Stimulated activated CD4-positive, alpha-beta T cell treated with anti-CD3 and anti-CD28 coated beads, Interleukin-1b, Interleukin-23, amount 100 ng/mL, for 1 hour (primary cell): ENCODE measurements at places on chromosomes 2 and 18.

GRCh38 chr2:144151405-144151804 lies 368.5 kb downstream of the ZEB2 start:
- no peak for DNase-seq

DNA sequence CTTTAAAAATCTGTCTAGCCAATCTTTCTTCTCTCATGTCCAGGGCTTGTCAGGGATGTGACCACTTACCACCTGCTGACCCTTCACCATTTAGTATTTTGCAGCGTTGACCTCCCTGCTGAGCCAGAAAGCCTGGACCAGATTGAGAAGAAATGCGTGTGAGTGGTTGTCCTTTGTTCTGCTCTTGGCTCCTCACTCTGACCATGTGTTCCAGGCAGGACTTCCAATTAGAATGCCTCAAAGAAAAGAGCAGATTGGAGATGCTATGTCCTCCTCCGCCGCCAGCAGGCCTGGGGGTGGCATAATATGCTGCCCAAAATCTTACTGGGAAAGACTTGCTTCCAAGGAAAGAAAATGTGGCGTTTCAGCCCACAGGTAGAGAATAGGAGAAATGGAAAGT lies 894.1 kb downstream of the SLC4A3 start:
- no peak for DNase-seq

GRCh38 chr2:32008805-32009515 lies 1.8 kb downstream of the MEMO1 start:
- no peak for DNase-seq

- DNase-seq: no peak
Measured at GRCh38 chr2:180048251-180048650, 41.2 kb upstream of the CWC22 start.

GRCh38 chr2:238569507-238570195 lies 142.9 kb downstream of the ASB1 start:
- no peak for DNase-seq

GRCh38 chr2:20175931-20176330 lies 49.0 kb downstream of the SDC1 start:
- no peak for DNase-seq

GRCh38 chr2:17800219-17800618 lies 16.0 kb upstream of the MSGN1 start:
- DNase-seq: no peak

- no peak for DNase-seq
Measured at GRCh38 chr18:240175-240574, 27.7 kb downstream of the THOC1 start.

- no peak for DNase-seq
Measured at GRCh38 chr2:237293978-237294377, 120.0 kb downstream of the COL6A3 start.

DNA sequence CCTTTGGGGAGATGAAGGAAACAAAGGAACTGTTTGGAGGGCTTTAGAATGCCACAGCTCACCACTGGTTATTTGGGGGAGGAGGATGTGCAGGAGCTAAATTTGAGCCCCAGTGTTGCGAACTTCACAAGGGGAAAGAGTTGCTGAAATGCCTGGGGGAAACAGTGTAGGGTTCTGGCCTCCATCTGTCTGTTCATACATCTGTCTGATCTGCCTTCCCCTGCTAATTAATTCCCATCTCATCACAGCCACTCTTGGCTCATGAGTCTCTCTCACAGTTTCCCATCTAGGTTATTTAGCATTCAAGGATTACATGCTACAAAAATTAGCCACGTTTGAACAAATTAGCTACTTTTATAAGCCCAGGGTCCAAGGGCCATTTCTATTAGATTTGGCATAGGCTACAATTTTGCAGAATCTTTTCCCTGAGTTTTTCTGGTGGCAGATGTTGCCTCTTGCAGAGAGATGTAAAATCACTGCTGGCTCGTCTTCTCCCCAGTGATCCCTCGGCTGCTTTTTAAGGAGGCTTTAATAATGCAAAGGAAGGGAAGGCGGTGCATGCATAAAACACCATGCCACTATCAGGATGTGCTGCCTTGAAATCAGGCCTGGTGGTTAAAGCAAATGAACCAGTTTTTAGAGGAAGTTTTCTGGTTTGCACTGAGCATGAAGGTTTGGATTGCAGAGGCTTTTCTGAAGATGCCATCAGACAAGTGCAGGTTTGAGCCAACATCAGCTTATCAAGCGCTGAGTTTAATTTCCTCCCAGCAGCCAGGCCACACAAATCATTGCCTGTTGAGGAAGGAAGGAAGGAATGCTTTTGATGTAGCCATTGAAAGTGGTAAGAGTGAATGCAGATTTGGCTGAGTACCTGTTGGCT lies 35.0 kb downstream of the ADD2 start:
- no peak for DNase-seq

GRCh38 chr2:109290887-109291643 lies 162.1 kb downstream of the SH3RF3 start:
- no peak for DNase-seq

- no peak for DNase-seq
Measured at GRCh38 chr2:231683292-231684235, 24.8 kb upstream of the PTMA start.

DNA sequence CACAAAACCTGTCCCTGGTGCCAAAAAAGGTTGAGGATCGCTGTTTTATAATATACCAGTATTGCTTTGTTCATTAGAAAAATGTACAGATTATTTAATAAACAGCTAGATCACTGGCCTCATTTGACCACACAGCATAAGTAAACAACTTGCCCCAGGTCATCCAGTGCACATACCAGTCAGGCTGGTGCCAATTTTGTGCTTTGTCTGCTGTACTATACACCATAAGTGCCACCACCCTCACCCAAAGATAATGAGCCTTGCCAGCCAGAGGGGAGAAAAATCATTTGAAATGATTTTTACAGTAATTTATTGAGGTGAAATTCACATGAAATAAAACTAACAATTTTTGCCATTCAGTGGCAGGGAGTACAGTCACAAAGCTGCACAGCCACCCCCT lies 202.2 kb upstream of the TWIST2 start:
- no peak for DNase-seq

GRCh38 chr18:43757273-43757672 lies 480.0 kb upstream of the SYT4 start:
- no peak for DNase-seq

GRCh38 chr2:142987044-142987443 lies 109.6 kb downstream of the KYNU start:
- no peak for DNase-seq

DNA sequence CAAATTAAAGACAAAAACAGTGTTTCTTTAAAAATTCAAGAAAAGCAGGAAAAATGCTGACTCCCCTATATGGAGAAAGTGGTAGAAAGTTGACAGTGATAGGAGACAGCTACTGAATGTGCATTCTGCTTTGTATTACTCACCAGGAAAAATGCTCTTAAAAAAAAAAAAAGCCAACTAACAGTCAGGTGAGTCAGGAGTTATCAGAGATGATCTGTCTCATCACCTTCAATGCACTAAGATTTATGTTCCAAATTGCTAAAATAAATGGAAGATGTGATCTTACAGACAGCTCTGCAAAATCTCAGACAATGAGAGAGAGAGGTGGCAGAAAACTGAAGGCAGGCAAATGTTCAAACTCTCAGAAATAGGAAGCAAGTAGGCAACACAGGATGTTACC lies 47.6 kb upstream of the ZNF521 start:
- no peak for DNase-seq

DNA sequence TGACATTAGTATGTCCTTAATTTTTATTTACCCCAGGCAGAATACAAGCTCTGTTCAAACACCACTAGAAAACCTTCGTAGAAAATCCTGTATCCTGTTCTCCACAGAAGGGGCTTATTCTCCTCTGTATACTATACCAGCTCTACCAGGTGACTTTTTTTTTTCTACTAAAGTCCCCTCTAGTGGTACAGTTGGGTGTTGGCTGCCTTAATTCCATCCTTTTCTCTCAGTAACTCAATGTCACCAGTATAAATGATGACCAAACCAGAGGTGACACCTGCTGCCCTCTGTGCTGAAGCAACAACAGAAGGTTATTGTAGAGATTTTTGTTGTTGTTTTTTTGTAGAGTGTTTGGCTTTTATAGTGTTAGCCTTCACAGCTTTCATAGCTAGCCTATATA lies 1322.0 kb downstream of the LRP1B start:
- DNase-seq: no peak

DNA sequence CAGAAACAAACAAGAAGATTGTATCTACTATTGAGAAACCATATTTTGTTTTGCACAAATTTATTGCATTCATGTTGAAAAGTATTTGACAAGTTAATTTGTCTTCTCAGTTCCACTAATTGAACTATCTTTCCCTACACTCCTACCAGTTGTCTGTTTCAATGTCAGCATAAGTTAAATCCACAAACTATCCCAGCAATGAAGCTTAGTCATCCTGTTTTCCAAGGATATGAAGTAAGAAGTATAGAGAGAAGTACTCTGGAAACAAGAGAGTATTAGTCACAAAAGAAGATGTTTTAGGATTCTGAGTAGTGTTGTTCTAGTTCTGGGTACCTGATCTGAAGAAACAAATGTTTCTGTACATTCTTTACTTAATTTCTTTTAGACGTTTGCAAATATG lies 261.6 kb upstream of the ZNF804A start:
- DNase-seq: no peak

DNA sequence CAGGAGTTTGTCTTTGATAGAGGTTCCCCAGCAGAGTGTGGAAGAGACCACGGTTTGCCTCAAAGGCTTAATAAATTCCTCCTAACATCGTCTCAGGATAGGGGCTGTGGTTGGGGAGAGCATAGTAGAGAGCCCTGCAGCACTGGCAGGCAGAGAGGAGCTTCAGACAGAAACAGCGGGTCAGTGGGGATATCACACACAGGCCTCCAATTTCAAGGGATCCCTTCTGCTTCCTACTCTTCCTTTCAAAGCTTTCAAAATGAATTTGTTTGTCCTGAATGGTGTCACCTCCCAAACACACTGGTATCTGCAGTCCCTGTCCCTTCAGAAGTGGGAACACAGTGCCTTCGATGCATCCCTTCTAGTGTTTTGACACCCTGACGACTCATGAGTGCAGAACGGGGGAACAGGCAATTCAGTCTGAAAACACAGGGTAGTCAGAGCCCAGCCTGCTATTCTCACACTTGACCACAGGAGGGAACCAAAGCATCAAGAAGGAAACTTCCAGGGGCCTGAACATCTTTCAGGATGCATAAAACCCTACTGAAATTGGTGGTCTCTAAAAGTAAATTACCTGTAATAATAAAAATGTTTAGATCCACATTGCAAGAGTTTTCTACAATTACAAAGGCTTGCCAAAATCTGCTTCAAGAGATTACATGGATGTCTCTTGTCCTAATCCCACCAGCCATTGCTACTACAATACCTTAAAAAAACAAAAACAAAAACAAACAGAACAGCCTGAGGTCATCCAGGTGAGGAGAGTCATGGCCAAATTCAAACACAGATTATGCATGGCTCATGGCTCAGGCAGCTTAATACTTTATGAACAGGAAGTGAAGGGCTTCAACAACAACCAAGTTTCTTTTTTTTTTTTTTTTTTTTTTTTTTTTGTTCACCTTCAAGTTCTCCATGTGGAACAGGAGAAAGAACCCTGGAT lies 49.8 kb downstream of the SLC14A2 start:
- DNase-seq: peak; percentile 40

DNA sequence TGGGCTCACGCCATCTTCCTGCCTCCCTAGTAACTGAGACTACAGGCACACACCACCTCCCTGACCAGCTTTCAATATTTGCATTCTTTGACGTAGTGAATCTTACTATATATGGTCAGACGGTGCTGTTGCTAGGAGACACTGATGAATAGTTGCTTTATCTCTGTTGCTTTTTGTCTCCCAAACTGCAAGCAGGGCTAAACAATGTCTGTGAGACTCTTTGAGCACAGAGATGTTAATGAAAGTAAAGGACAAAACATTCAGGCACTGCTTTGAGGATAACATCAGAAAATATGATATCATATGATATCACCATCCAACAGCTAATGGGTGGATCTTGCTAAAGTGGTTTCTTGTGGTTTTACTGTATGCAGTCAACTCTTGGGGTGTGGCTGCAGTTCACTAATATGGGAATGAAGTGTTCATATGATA lies 43.0 kb downstream of the EMILIN2 start:
- DNase-seq: no peak

DNA sequence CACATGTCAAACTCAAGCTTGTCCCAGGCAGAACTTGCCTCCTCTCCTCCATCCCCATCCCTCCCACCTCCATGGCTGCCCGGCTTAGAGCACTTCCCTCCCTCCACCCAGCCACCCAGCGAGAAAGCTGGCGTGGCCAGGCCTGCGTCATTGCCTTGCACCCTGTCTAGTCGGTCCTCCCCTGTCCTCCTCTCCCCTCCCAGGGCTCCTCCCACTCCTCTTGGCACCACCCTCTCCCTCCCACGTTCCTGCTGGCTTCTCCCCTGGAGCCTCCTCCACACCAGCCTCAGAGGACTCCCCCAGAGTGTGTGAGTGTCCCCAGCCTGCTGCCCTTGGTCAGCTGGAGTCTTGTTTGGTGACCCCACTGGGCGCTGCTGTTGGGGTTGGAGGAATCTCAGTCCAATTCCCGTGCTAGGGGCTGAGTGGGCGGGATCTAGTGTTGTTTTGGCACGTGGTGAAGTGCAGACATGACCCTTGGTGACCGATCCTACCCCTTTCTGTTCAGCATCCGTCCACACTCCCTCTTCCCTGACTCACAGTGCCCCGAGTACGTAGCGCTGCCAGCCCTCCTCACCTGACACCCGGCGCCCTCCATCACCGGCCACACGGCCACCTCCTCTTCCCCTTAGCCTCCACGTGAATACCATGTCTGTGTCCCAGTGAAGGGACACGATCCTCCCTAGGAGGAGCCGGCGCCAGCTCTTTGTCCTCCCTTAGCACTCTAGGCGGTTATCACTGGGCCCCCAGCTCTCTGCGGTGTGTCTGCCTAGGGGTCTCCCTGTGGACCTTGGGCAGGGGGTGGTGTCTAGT lies 41.4 kb downstream of the ATP6V1C2 start:
- DNase-seq: no peak

DNA sequence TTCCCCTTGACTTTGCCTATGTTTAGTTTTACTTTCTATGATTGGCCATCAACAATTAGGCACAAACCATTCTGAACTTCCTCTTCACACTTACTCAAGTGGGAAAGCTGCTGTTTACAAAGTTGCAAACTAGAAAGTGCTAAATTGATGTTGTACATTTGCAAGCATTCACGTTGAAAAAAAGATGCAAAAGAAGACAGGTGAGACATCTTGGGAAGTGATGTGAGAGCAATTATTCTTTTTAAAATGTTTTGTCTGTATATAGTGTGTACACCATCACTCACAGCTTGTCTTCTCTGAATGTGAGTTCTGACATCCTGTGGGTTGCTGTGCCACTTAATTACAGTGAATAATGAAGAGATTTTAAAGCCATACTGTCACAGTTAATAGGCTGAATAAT lies 874.1 kb upstream of the LRATD1 start:
- no peak for DNase-seq
